ENCODE measurements at places on chromosomes 16 and 17.

DNA sequence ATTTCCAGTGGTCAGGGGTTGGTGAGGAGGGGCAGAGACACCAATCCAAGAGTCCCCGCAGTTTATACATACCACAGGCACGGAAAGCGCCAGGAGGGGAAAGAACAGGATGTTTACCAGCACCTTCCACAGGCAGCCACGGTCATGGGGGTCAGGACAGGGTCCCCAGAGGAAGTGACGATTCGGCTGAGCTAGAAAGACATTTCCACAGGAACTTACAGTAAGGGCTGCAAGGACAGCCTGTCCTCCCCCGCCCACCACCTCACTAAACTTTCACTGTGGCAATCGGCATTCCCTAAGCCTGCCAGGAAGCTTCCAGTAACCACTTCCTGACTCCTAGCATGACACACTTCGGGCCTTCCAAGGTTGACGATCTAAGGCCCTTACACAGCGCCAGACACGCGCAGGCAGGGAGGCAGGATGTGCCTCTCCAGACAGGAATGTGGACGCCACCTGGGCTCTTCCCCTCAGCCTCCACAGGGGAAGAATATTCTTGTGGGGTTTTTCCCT is 1.2 kb upstream of the MT2A start:
- peak; percentile 60 for DNase-seq

DNA sequence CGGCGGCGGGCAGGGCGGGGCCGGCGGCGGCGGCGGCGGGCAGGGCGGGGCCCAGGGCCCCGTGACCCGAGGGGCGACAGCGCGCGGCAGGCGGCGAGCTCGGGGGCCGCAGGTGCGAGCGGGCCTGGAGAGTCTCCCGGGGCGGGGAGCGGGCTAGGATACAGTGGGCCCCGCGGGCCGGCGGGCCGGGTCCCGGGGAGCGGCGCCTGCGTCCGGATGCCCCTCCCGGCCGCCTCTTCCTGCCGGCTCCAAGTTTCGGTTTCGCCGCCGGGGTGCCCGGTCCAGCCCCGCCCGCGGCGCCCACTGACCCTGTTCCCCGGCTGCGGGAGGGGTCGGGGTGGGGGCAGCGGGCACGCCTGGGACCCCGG is at the start of gene RNF213:
RNF213 (plus strand) TSS at position 62 of the 368 bp plus-strand sequence. CDS start 2,830 bp downstream, outside the sequence.
- peak; percentile 85 for DNase-seq

DNA sequence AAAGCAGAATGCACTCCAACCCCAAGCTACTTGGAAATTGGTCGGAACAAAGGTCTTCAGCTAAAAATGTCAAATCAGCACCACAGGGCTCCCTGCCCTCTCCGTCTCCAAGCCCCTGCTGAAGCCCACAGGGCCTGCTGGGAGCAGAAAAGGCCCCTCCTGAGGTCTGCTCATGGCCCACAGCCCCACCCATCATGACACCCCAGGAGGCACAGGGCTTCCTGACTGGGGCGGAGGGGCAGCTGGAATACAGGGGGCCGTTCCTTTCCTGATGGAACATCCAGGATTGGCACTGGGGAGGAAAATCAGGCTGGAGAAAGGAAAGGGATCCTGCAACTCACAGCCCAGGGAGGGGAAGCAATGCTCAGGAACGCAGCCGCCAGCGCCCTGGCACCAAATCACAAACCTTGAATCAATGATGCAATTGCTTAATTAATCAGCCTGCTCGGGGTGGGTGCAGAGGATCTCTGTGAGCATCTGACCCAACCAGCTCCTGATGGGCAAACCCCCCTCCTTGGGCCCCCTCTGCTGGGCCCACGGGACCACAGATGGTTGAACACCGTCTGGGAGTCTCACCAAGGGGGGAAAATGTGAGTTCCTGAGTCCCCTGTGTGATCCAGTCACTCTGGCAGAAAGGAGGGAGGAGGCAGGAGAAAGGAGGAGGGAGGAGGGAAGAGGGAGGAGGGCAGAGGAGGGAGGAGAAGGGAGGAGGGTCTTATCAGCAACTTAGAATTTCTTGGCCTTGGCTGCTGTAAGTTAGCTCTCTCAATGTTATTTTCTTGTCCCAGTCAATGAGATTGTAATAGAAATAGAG is 155.5 kb downstream of the ZNF423 start:
- DNase-seq: no peak

DNA sequence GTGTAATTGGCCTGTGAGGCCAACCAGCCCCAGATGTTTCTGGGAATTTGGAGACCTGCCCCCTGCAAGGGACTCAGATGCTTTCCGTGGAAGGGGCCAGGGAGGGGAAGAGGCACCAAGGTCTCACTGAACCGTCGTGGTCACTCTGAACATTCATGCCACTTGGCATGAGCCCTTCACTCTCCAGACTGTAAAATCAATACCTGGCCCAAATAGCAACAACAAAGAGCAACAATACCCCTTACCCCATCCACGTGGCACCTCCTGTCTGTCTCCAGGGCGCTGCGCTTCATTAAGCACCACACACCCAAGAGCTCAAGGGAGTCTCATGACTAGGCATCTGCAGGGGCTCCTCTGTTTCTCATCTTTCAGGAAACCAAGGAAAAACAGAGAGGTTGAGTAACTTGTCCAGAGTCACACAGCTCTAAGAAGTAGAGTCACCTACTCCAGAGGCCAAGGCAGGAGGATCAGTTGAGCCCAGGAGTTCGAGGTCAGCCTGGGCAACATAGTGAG is 52.8 kb downstream of the SOCS1 start:
- no peak for DNase-seq

GRCh38 chr17:74918906-74919305 is 4.1 kb downstream of the USH1G start:
- no peak for DNase-seq

DNA sequence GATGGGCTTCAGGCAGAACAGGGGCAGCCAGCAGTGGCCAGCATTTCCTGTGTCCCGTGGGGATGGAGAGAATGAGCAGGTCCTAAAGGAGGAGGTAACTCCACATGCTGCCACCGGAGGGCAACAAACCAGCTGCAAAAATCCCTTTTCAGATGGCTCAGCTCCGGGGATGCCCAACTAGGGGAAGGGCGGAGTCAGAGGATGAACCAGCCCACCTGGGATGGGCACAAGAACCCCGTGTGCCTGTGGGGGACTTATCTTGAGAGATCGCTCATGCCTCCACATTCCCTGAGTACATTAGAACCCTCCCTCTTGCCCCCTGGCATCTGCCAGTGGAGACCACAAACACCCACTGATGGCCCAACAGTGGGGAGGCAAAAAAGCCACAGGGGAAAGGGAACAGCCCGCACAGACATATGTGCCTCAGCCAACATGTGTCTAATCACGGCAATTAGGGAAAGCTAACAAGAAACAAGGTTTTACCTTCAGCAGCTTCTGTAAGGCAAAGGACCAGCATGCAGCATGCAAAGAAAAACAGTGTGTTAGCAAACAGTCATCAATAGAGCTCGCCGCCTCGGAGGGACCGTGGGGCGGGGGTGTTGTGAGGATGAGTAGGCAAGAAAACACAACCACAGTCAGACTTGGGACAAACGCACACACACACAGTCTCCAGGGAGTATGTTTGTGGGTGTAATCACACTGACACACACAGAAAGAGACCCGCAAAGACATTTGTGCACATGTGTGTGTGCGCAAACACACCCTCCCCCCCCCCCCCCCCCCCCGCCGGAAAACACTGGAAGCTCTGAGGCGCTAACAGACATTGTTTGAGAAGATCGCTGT is 64.0 kb downstream of the MYO18A start:
- peak; percentile 74 for DNase-seq

DNA sequence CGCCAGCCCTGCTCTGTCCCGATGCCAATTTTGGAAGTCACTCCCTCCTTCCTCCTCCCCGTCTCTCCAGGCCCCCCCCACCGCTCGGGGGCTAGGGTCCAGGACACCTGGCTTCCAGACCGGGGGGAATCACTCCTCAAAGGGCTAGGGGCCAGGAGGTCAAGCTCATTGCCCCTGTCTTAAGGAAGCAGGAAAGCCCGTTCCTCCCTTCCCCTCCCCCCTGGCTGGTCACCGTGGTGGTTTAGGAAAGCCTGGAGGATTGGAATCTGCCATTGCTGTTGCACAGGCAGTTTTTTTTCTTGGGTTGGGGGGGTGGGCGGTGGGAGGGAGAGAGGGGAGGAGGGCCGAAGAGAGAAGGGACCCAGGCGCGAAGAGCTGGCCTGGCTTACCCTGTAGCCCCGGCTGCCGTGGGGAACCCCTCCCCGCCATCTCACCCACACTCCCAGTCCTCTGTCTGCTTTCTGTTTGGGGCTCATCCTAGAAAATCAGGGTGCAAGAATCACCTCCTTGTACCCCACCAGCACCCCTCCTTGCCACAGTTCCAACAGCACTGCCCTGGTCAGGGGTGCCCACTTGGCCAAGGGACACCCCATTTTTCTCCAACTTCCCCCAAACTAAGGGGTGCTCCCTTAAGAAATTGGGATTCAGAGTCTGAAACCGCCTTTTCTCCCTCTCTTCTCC is 2.9 kb upstream of the BCL6B start:
- no peak for DNase-seq
